ENCODE measurements at places on chromosomes 3 and 15.

GRCh38 chr3:101703169-101703568, 16.7 kb upstream of the RPL24 start:
- DNase-seq, result no peak

DNA sequence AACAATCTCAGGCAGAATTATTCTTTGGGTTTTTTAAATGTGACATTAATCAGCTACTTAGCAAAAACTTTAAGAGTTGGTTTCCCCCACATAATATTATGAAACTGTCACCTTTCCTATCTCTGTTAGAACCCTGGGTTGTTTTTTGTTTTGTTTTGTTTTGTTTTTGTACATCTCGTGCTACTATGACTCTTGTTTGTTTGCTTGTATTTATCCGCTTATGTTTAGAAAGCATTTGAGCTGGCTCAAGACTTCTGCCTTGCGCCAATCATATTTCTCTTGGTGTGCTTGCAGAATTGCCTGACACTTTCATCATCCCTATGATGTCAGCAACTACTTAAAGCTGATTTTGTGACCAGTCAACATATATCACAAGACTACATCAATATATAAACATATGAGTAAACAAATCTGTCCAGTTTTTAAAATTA, 116.9 kb downstream of the DCLK3 start:
- no peak for DNase-seq

- DNase-seq, result peak; percentile 10
Measured at GRCh38 chr3:124053871-124054270, 61.9 kb upstream of the ROPN1 start.

DNA sequence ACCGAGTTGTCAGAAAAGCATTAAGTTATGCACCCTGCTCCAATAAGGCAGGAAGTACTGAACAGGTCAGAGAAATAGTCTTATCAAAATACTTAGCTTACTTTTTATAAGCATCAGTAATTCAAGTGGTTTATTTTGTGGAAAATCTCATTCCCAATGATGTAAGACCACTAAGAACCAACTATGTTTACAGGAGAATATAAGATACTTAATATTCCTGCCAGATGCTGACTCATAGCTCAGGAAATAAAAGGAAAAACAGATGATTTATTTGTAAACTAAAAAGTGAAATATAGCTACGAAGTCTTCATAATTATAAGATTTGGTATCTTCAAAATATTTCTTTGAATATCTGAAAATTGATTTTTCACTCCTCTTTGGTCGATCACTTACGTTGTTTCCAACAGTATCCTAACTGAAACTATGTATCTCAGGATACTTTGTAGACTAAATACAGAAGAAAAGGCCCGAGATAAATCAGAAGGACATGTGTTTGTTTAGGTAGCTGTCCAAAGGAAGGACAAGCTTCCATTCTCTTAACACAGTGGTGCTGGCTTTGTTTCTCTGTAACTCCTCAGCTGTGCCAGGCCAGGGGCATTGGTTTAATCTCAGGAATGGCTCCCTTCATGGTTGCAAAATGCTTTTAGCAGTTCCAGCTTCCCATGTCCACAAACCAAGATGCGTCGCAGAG, 295.8 kb downstream of the GBE1 start:
- no peak for DNase-seq
